ENCODE measurements at places on chromosomes 6 and 20.
A peak's percentile ranks its signal among the peaks of the same experiment; 100 is the strongest.

GRCh38 chr6:44428682-44429081 is 41.2 kb downstream of the CDC5L start:
- DNase-seq, result peak; percentile 78

DNA sequence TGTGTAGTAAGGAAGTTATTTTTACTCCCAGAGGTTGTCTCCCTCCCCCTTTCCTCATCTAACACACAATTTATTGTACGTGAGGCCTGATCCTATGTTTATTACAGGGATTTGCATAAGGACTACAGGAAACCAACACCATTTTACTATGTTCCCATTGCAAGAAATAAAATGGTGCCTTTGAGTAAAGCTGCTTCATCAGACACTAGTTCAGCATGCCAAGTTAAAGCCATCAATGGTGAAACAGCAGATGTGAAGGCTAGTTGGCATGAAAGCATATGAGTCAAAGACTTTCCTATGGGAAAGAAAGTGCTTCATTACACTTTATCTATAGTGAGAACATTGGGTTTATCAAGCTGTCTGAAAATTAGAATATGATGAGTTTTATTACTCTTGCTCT is 543.0 kb downstream of the GRIK2 start:
- DNase-seq, result no peak

DNA sequence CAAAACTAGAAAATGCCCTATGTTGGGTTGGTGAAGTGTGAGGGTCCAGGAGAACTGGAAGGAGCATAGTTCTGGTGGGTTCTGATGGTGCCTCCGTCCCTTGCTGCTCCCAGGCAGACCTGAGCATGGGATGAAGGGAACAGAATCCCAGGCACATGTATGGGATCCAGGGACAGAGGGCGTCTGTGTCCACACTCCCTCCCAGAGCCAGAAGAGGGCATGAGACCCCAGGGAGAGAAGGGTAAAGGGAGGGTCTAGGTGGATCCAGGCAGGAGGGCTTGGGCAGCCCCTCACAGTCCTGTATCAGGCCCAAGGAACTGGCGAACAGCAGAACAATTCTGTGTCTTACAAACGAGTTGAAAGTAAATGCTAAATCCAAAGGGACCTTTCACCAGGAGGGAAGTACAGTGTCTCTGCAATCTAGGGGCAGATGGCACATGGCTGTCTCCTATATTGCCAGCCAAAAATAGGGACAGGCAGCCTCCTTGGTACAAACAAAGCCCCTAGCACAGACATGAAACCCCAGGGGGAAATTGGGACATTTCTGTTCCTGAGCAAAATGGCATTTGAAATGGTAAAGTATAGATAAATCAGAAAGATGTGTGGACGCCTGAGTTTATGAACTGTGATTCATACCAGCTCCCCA is 2.5 kb upstream of the BPIFA1 start:
- DNase-seq, result no peak

- peak; percentile 17 for DNase-seq
Observed at GRCh38 chr6:169738204-169738975, 13.0 kb downstream of the DYNLT2 start.

DNA sequence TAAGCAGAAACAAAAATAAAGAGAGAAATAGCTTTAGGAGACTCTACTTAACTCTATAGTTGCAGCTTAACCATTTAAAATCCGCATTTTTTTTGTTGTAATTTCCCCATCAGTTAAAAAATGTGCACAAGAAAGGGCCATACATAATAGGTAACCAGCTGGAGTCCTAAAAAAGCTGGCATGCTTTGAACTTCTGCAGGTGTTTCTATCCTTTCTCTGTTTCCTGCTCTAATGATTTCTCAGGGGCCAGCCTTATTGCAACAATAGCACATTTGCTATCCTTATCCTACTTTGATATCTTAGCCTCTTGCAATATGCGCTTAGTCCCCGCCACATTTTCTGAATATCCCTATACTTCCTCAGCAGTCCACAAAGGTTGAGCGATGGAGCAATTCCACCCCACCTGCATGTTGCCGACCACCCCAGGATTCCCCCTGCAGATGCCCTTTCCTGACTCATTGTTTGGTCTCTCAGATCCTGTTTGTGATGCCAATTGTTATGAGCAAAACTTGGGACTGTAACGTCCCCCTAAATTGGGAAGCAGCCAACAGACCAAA is 48.5 kb downstream of the TRIM27 start:
- DNase-seq, result no peak

DNA sequence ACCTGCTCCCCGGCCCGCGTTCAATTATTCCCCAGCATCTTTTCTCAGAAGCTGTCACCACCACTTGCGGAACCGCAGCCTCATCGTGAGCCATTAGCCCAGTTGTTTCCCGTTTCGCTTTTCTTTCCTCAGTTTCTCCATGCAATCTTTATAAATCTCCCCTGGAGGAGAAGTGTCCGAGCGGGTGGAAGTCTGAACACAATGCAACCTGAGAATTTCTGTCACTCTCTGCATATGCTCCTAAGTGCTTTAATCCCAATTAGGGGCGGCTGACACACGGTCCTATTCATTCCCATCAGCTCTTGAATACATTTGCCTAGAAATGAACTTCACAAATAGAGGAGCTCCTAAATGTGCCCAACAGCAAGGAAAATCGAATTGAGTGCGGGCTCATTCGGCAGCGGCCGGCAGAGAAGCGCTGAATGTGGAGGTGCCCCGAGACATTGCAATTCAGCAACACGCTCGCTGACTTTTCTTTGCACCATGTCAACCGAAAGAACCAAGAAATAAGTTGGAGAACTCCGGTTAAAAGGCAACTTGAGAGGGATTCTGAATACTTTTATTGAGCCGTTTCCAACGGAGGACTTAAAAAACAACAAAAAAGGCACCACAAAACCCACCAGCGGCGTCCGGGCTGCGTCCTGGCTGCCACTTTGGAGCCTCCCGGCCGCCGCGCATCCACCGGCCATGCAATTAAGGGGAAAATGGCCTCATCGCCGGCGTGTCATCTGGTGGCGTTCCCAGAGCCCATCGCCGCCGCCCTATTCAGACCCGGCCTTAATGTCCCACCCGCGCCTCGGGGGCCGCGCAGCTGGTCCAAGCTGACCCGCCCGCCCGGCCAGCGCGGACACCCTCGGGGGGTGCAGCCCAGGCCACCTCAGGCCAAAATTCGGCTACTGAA is 3.9 kb upstream of the PRDM13 start:
- DNase-seq, result no peak

DNA sequence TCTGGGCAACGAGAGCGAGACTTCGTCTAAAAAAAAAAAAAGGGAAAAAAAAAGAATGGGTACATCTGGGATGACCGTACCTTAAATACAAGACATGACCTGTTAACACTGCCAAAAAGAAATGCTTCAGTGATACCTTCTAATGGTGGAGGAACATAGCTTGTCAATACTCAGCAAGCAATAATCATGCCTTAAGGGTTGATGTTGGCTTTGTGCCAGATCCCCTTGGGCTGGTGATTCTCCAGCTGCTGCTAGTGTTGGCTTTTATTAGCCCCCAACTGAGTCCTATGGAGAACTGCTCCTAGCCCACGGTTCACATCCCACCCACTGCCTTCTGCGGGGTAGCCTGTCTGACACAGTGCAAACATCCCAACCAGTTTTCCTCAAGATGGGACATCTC is 134.9 kb downstream of the PLCB1 start:
- no peak for DNase-seq
